ENCODE measurements at places on chromosomes 5 and 9.

- DNase-seq, result no peak
Observed at GRCh38 chr5:142833517-142834449, 63.6 kb downstream of the ARHGAP26 start.

DNA sequence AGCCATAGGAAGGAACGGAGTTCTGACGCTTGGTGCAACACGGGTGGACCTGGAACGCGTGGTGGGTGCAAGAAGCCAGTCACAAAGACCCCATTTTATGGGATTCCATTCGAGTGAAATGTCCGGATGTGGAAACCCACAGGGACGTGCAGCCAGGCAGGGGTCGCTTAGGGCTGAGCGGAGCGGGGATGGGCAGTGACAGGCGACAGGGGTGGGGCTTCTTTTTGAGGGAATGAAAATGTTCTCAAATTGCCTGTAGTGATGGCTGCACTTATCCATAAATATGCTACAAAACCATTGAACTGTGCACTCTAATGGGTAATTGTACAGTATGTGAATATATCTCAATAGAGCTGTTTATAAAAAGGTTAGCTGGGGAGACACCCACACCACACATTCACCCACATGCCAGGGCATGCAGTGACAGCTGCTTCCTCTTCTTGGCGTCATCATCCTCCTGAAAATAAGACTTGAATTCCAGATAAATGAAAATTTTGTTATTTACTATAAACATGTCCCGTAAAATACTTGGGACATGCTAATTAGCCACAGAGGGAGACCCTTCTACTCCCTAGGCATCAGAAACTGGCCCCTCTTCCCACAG is 71.3 kb upstream of the OLFM1 start:
- no peak for DNase-seq

- DNase-seq, result no peak
Observed at GRCh38 chr9:15246243-15246642, 60.8 kb downstream of the TTC39B start.

GRCh38 chr9:130345897-130346385 is 80.4 kb downstream of the HMCN2 start:
- DNase-seq, result no peak

DNA sequence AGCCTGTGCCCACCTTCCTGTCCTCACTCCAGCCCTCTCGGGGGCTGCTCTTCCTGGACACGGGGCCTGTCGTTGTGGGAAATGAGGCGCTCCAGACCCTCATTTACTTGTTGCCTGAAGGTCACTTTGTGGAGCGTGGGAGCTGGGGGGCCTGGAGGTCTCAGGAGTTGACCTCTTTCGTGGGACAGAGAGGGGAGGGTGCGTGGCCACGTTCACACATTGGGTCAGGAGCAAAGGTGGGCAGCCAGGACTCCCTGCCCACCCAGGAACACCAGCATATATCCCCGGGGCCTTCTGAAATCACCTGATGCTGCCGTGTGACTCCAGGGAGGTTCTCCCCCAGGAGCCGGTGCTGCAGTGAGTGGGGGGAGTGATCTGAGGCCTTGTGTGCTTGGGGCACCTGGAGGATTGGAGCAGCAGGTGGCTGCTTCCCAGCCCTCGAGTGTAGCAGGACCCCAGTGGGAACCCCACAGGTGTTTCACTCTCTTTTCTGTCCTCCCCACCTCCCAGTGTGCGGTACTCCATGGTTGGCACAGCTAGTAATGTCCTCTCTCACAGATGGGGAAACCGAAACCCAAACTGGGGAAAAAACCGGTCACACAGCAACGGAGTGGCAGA is 20.3 kb downstream of the NCS1 start:
- no peak for DNase-seq

- no peak for DNase-seq
Observed at GRCh38 chr9:6459718-6460117, 46.7 kb downstream of the UHRF2 start.

GRCh38 chr9:136206602-136207275 is 1.8 kb upstream of the LHX3 start:
- no peak for DNase-seq

All from activated CD4-positive, alpha-beta T cell treated with anti-CD3 and anti-CD28 coated beads, Interleukin-10, Interleukin-2, amounts not matched to agents 100 ng/mL and 50 ng/mL, durations not matched to agents 16 hours and 8 hours (primary cell).